ENCODE measurements at places on chromosomes 6 and 20. TPM values are rescaled to one million over a fixed set of nuclear protein-coding genes. Genes with fewer than 3 reads are reported as not detected.

Gene MOXD1
- polyA plus RNA-seq = 2.8 TPM

Gene KHDRBS2
- 0.18 TPM for polyA plus RNA-seq

Gene BHLHE23
- polyA plus RNA-seq = not detected

Gene MLN
- polyA plus RNA-seq = not detected

Gene RHAG
- 0.80 TPM for polyA plus RNA-seq

Gene RFX6
- polyA plus RNA-seq = not detected

Gene SLC32A1
- polyA plus RNA-seq = not detected

Gene ENPP3
- 0.59 TPM for polyA plus RNA-seq

Gene SLC22A2
- polyA plus RNA-seq = not detected

Gene GPLD1
- polyA plus RNA-seq = 2.5 TPM

Gene HLA-DQA2
- polyA plus RNA-seq = 0.27 TPM

Data from forelimb muscle (tissue), 1 donor.